ENCODE measurements at places on chromosomes 12 and 14. TPM values are rescaled to one million over a fixed set of nuclear protein-coding genes. Genes with fewer than 3 reads are reported as not detected.

DNA sequence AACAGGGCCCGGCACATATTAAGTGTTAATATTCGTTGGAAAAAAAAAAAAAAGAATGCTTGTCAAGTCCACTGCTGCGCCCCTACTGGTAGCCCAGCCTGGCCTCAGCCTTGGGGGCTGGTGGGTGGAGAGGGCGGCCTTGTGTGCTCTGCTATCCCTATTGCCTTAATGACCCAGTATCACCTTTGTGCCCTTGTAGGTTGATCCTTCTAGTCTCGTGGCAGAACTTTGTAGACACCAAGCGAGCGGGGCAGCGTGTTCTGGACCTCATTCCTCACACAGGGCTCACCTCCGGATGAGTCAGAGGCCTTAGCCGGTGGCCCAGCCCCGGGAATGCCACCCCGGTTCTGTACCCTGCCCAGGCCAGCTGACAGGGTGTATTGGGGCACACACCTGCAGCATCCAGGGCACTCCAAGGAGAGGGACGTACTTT is 1.8 kb upstream of the RCOR1 start:
- no peak for DNase-seq

TWF1 gene
- 174 TPM for total RNA-seq

DNA sequence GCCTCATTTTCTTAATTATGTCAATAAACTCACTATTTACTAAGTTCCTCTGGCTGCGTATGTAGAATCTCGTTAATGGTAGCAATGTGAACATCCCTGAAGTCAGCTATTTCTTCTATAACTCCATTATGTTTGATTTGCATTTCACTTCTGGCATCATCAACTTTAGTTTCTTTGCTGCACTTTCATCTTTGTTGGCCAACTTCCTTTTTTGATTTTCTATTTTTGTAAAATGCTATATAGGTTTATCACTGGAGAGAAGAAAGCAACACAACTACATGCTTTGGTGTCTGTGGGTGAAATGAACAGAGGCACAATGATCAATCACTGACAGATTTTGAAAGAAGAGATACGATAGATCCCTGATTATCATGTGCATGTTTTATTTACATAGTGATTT is 58.5 kb upstream of the ATF7IP start:
- no peak for DNase-seq

RGS6 gene
- total RNA-seq = 6.9 TPM

DNA sequence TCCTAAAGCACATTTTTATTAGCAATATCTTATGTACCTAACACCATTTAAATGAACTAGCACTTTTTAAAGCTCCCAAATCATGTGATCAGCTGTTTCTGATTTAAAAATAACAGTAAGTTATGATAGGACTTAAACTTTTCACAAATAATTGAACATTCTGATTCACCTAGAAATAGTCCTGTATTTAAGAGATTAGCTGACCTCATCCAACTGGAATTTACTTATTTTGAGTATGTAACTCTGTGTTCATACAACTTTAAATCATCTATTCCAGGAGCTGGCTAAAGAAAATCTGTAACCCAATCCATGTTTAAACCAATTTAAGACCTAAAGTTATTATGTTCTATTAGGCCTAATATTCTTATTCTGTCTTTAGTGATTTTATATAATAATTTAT is 184.3 kb downstream of the CCDC91 start:
- DNase-seq = no peak

RPL10L gene
- total RNA-seq = not detected

DNA sequence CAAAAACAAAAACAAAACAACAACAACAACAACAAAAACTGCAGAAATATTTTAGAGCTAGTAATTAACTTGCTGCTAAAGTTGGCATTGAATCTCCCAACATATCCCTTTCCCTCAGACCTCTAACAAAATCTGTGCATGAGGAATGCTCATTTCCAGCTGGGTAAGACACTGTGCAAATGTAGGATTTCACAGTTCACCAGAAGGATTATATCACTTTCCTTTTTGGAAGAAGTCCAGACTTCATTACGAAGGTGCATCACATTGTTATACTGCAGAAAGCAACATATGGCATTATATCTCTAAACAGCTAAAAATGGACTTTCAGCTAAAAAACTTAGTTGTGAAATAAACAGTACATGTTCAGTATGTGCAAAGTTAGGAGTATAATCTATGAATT is 341.8 kb downstream of the FSCB start:
- DNase-seq = no peak

- no peak for DNase-seq
Measured at GRCh38 chr12:116207274-116207673, 70.2 kb downstream of the MED13L start.

CFAP54 gene
- 5.9 TPM for total RNA-seq

Data from occipital lobe (tissue), 3 donors.